ENCODE measurements at places on chromosomes 1 and 21.

DNA sequence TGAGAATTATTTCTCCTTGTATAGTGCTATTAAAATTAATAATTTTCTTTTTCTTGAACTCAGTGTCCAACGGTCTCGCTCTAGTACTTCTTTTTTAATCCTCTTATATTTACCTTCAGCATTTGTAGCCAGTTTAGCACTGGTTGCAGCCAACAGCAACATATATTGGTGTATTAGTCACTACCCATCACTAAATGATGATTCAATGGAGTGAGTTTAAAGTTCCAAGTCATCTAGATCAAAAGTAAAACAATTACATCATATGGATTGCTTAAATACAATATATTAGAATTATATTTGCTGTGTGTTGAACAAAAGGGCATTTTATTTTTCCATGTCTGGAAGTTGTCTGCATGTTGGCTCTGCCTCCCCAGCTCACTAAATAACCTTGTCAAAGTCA is 591.8 kb downstream of the ADGRL2 start:
- DNase-seq = no peak

DNA sequence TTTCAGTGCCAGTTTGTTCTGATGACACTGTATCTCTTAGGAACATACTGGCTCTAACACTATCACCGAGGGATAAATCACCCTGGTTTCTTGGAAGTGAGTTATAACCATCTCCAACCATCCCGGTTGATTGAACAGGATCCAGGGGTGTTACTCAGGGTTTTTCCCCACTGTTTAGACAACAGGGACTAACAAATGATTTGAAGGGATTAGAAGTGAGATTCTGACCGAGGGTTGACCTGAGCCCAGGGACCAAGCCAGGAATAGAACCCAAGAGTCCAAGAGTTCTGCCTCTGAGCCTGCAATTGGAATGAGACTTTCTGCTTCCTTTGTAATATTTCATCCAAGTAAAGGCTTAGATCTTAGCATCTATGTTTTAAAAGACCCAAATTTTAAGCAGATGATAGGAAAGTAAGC is 154.0 kb downstream of the DHRS3 start:
- DNase-seq = no peak

DNA sequence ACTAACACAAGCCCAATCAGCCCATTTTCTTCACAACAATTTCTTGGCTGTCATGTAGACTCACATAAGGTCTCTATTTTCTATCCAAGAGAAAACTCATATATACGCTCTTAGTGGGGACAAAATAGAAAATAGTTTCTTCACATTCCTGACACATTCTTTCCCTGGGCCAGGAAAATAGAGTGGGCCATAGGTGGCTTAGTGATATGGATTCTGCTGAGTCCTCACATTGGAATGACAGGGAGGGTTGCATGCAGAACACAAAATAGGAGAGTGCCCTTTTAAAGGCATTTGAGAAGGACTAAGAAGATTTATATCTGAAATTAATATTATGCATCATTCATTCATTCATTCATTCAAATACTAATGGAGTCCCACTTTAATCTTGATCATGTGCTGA is 207.7 kb downstream of the LYPLAL1 start:
- no peak for DNase-seq

DNA sequence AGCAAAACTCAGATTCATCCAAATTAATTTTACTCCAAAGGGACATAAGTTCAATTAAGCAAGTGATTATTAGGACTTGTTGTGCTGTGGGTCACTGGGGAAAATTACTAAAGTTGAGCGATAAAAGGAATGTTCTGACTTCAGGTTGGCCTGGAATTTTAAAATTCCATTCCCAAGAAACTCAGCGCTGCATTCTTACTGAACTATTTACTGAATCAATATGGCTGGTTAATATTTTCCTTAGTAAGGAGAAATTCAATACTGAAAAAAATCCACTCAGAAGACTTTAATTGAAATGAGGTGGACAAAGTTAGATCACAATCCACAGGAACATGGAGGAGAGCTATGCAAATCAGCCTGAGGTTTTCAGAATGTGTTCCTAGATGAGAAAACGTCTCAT is 578.9 kb upstream of the NR5A2 start:
- DNase-seq = no peak

DNA sequence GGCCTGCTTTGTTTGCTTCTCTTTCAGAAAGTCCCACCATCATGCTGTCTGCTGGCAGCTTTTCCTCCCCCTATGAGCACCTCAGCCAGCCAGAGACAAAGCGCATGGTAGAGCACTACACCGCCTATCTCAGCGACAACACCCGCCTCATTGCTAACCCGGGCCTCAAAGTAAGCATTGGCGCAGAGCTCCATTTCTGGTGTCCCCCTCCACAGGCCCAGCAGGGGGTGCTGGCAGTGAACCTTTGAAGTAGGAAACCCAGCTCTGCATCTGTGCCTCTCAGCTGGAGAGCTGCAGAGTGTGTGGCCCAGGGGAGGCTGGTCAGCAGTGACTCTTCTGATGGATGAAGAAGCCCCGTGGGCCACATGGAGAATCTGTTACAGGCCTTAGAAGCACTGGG is 81.2 kb upstream of the RAVER2 start:
- DNase-seq = no peak

GRCh38 chr1:117760485-117760884 is 154.6 kb downstream of the TENT5C start:
- no peak for DNase-seq

All from stimulated activated CD8-positive, alpha-beta memory T cell treated with anti-CD3 and anti-CD28 coated beads, Interleukin-15, amount 100 ng/mL, for 24 hours (primary cell).